Right renal cortex interstitium (tissue), 3 donors: ENCODE measurements at places on chromosomes 16 and 17.

DNA sequence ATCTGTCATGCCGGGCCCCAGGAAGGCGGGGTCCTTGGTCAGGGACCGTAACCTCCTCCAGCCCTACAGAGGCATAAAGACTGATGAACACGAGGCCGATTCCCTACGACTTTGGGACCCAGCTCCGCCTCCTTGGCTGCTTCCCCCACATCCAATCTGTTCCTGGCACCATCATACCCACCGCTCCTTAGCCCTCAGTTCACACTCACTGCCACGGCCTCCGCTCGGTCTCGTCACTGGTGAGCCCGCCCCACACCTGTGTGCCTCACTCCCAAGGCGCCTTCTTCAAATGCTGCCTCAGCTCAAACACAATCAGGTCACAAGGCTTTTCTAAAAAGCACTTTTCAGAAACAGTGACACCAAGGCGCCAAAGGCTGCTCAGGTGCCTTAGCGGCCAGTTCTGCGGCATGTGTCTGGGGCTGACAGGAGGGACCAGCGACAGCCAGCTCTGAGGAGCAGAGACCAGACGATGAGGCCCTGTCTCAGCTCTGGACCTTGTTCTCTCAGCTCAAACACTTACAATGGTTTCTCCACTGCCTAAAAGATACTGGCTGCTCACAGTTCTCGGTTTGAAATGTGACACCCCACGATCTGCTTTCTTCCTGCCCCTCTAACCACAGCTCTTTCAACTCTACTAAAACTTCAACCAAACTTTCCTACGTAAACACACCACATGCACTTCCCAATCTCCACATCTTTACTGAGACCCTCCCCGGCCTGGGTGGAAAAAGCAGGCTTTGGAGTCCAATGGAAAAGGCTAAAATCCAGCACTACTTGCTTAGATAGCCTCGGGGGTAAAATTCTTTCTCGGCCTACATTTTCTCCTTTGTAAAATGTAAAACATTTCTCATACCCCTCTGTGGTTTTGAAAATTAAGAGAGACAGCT lies 33.2 kb downstream of the CYB5D2 start:
- DNase-seq = no peak

- no peak for DNase-seq
Observed at GRCh38 chr17:49223517-49224197, 6.9 kb downstream of the PHOSPHO1 start.

DNA sequence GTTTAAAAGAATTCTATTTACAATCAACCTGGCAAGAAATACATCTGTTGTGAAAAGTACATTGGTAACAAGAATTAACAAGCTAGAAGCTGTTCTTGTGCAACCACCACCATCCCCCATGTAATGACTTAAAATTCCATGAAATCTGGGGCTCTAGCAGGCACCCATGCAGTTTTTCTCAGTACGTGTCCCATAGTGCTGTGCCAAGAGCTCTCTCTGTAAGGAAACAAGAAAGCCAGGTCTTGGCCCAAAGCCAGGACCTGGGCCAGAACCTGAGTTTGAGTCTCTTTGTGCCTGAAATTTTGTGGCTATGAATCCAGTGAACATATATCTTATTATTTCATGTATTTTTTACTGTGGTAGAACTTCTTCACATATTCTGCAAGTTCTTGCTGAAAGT lies 46.6 kb downstream of the NUP93 start:
- DNase-seq = no peak

DNA sequence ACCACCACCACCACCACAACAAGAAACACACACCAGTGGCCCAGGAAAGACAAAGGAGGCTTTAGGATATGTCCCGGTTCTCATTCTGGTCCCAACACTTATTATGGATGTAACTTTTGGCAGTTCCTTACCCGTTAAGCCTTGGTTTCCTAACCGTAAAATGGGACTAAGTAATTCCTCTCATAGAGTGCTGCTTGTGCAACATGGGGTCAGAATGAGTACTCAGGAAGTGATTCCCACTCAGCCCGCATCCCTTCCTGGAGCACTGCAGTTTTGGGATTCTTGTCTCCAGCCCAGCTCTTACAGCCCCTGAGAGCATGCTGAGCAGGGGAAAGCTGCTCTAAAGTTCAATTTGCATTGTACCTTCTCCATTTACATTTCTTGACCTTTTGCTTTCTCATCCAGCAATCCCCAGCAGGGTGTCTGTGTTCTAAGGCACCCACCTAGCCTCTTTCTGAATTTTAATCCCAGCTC lies 262.6 kb downstream of the PRKCA start:
- no peak for DNase-seq

- no peak for DNase-seq
Observed at GRCh38 chr16:79595931-79596450, 4.5 kb downstream of the MAF start.

DNA sequence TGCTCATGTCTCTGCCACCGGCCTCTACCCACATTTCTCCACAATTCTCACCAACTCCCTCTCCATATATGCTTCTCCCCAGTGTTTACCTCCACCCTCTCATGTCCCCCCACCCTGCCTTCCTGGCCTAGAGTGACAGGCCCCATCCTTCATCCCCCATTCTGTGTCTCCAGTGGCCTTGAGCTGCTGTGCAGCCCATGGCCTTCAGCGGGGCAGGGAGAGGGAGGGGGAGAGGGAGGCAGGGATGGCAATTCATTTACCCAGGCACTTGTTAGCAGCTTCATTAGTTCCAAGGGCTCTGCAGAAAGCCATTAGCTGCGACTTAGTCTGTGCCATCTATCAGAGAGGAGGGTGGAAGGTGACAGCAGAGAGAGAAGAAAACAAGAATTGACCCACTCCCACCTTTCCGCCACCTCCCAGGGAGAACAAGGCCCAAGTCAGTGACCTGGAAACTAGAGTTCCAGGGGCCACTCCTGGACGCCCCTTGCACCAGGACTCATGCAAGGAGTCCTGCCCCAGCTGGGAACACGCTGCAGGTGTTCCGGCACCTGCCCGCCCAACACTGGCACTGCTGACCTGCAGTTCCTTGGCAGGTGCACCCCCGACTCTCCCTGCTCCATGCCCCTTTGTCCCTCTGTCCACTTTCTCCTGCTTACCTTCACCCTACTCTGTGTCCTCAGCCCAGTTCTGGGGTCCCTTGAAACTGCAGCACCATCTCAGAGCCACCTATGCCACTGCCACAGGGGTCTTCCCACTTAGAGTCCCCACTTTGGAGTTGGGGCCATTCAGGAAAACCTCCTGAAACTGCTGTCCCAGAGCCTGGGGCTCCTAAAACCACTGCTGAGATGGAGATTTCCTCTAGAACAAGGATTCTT lies 23.5 kb upstream of the PYY start:
- no peak for DNase-seq

- no peak for DNase-seq
Observed at GRCh38 chr16:65213866-65214595, 92.2 kb upstream of the CDH11 start.

DNA sequence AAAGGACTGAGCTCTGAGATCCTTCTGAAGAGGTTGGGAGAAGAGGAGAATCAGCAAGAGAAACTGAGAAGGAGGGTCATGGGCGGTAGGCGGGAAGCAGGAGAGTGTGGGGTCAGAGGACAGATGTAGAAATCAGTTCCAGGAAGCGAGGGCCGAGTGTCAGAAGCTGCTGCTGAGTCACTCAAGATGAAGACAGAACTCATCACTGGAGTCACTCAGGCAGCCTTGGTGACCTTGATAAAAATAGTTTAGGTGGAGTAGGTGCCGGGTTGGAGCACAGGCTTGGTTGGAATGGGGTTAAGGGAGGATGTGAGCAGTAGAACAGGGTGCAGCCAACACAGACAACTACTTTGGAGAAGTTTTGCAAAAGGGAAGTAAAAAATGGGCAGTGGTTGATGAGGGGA lies 6.1 kb upstream of the ITGAM start:
- no peak for DNase-seq

GRCh38 chr17:78599419-78599818 lies 22.2 kb upstream of the DNAH17 start:
- no peak for DNase-seq
